ENCODE measurements at places on chromosomes 6 and 20. TPM values are rescaled to one million over a fixed set of nuclear protein-coding genes. Genes with fewer than 3 reads are reported as not detected.

Gene SGK2
- 0.66 TPM for total RNA-seq

Gene DOK5
- 1.8 TPM for total RNA-seq

Gene SIRPB1
- total RNA-seq, result 0.36 TPM

Gene PRR18
- total RNA-seq, result not detected

Gene PRICKLE4
- total RNA-seq, result 4.1 TPM

Gene BEND3
- total RNA-seq, result 1.1 TPM

Gene PDE7B
- total RNA-seq, result 8.6 TPM

Gene RMND1
- 26.3 TPM for total RNA-seq

Gene PACRG
- total RNA-seq, result 0.95 TPM

Gene GABRR1
- total RNA-seq, result not detected

Gene CASS4
- total RNA-seq, result 1.2 TPM

Gene SUPT3H
- total RNA-seq, result 18.2 TPM

Gene SPACA1
- not detected for total RNA-seq

Gene PROCR
- total RNA-seq, result 53.5 TPM

Gene RAET1G
- not detected for total RNA-seq

Gene COQ3
- total RNA-seq, result 3.0 TPM

Gene OR2H1
- not detected for total RNA-seq

Gene TNFRSF6B
- total RNA-seq, result 1.8 TPM

Gene HRH3
- not detected for total RNA-seq

Gene PNLDC1
- not detected for total RNA-seq

Gene MYO6
- 14.1 TPM for total RNA-seq

Gene SLC22A7
- not detected for total RNA-seq

Gene SAPCD1
- total RNA-seq, result 6.5 TPM

Gene LRRC73
- total RNA-seq, result 0.33 TPM

Gene CDSN
- total RNA-seq, result not detected

Gene GJA10
- total RNA-seq, result not detected

Gene PERP
- 38.2 TPM for total RNA-seq
